ENCODE measurements at places on chromosomes 7 and 10.

- DNase-seq: no peak
These were observed 223.2 kb downstream of the MAD1L1 start for GRCh38 chr7:2009541-2010001.

DNA sequence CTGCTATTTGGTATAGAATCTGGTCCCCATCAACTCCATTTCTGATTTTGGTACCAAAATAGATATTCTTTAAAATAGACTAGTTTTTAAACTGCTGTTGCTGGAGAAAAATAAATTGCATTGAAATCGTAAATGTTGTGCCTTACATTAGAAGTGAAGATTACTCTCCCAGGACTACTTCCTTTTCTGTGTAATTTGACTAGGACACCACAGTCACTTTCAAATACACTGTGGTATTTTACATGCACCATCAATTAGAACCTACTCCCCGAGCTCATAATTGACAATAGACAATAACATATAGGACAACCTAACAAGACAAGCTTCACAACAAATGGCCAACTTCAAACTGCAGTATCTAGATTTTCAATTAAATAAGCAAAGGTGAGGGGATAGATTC, 211.5 kb downstream of the DGKB start:
- DNase-seq: no peak

GRCh38 chr7:91915401-91916050, 25.1 kb upstream of the AKAP9 start:
- no peak for DNase-seq

- no peak for DNase-seq
These were observed 546.2 kb downstream of the SORCS3 start for GRCh38 chr10:105187243-105187642.

GRCh38 chr10:117594722-117595121, 52.2 kb downstream of the EMX2 start:
- DNase-seq: no peak

- DNase-seq: no peak
These were observed at the start of gene LAMB4 for GRCh38 chr7:108130261-108130660. Gene LAMB4, minus strand, starts transcription at chr7:108130361. Its CDS starts 7,197 bp downstream, at chr7:108123164.

GRCh38 chr7:47622946-47623640, 41.2 kb upstream of the TNS3 start:
- DNase-seq: peak; percentile 70

DNA sequence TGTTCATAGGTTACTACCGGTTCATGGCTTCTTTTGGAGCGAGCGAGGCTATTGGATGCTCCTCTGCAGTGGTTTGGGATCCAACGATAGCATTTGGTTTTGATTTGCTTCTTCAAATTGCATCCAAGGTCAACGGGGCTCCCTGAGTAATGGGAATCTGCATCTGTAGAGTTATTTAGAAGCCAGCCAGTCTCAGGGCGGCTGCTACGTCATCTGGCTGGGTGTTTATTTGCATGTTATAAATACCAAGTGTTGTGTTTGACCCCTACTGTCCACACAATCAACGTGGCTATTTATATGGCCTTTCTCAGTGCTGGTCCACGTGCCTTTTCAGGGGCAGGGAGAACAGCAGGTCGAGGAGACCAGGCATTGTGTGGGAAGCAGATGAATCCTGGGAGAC, 137.7 kb downstream of the PRPF18 start:
- DNase-seq: no peak

- no peak for DNase-seq
These were observed 74.5 kb downstream of the C1GALT1 start for GRCh38 chr7:7256731-7257274.

DNA sequence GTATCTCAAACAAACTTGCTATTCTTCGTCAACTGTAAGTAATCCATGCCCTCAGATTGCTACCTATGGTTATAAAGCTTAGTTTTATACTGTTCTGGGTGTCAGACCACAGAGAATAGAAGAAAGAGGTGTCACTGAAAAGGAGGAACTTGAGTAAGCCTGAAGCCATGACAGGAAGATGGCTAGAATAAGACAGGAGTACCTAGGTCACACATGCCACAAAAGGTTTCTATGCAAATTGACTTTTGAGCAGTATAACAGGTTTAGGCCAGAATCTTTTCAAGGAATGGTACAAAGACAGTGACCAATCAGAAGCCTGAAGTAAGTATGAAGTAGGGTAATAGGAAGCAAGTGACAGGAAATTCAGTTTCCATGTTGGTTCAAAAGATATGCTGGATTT, 23.5 kb downstream of the FBXW4 start:
- DNase-seq: no peak

GRCh38 chr10:133401500-133401899, 7.5 kb downstream of the MTG1 start:
- DNase-seq: no peak

- no peak for DNase-seq
These were observed 123.6 kb downstream of the TCF7L2 start for GRCh38 chr10:113073549-113074189.

DNA sequence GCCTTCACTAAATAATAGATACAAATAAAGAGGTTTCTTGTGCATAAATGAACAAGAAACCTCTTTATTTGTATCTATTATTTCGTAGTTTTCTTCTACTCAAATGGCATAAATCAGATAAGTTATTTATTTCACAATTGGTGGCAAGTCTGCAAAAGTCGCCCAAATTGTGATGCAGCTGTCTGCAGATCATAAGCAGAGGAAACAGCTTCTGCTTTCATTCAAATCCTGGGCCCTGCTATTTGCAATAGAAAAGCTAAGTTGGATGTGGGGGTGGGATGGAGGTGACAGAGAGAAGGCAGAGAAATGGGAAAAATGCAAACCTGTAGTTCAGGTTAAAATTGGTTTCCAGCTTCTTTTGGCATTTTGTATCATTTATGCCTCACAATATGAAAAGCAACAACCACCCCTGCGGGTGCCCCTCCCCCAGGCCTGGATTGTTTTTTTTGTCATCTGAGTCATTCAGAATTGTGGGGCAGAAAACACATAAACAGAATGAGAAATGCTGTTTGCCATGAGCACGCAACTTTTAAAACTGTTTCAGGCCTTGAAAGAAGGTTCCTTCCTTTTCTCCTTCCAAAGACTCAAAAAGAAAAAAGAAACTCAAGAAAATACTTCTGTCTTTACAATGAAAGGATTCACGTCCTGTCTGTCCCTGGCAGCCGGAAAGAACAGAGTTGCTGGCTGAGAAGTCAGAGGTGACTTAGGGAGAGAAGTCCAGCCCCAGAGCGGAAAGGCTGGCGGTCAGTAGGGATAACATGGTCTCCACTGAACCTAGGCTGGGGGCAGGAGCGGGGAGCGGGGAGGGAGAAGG, 132.9 kb downstream of the BAMBI start:
- no peak for DNase-seq

DNA sequence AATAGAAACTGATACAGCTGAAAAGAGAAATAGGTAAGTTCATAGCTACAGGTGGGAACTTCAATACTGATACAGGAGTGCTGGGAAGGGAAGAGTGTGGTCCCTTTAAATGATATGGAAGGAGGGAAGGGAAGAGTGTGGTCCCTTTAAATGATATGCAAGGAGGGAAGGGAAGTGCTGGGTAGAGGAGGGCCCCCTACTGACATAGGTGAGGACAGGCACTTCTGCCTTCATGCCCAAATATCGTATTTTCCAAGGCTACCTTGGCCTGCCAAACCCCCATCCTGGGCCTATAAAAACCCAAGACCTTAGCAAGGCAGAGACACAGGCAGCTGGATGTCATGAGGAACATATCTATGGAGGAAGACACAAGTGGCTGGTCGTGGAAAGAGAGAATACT, 92.3 kb downstream of the MAGI2 start:
- DNase-seq: no peak

DNA sequence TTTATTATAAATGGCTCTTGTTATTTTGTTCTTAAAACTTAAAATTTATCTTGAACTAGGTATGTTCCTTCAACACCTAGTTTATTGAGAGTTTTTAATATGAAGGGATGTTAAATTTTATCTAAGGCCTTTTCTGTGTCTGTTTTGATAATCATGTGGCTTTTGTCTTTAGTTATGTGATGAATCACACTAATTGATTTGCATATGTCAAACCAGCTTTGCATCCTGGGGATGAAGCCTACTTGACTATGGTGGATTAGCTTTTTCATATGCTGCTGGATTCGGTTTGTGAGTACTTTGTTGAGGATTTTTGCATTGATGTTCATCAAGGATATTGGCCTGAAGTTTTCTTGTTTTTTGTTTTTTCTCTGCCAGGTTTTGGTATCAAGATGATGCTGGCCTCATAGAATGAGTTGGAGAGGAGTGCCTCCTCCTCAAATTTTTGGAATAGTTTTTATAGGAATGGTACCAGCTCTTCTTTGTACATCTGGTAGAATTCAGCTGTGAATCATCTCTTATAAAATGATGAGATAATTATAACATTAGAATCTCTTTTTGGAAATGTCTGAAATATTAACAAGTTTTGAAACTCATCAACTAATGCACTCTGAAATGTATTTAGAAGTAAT, 78.7 kb upstream of the AGR3 start:
- DNase-seq: no peak

DNA sequence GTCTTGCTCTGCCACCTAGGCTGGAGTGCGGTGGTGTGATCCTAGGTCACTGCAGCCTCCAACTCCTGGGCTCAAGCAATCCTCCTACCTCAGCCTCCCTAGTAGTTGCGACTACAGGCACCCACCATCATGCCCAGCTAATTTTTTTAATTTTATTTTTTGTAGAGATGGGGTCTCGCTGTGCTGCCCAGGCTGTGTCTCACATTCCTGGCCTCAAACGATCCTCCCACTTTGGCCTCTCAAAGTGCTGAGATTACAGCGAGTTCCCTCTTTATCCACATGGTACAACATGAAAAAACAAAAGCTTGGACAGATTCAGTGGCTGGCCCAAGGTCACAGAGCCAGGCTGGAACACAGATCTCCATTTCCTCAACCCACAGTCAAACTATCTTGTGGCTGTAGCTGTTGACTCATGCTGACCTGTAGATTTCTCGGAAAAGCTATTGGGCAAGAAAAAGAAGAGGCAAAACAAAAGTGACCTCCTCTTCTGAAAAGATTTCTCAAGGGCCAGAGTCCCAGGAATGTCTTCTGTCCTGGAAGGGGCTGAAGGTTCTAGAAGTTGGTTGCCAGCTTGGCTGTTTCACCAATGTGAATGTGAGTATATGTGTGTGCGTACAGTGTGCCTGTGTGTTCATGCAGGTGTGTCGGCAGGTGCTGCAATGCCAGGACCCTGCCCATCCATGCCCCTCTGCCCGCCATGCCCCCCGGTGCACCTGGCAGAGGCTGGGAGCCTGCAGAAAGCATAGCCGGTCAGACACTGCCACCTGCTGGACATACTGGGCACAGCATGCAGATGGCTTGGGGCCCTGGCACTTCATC, 28.4 kb downstream of the TMEM130 start:
- DNase-seq: peak; percentile 29

GRCh38 chr7:106187613-106188350, 75.7 kb upstream of the SYPL1 start:
- no peak for DNase-seq

DNA sequence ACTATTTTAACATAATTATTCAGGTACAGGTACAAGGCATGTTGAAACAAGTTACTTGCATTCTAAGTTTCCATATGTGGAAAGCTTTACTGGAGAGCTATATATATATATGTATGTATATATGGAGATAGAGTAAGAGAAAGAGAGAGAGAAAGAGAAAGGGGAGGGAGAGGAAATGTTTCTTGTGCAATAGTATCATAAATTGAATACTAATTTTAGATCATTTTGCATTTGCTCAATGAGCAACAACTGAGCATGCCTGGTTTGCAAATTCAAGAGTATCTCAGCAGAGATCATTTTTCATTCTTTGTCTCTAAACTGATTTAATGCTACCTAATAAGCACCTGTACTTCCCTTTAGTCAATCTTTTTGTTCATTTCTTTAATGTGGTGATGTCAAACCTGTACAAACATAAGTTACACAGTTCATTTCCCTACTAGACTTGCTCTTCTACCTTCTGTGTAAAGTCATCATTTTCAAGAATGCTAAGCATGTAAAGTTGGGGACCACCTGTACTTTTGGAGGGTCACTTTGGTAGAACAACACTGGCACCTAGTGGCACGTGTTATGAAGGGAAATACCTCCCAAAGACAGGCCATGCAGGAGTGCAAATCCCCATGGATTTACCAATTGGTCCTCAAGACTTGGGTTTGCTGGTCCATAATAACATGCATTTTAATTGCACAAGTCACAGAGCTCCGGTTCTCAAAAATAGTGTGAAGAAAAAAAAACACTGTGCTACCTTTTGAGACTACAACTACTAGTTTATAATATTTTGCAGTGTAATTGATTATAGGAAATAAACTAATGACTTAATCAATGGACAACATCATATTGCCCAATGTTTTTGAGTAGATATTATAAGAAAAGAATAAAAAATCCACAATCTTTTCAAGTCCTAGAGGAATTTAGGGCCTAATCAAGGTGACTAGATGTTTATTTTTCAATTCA, 431.2 kb upstream of the IGFBP3 start:
- DNase-seq: peak; percentile 30

DNA sequence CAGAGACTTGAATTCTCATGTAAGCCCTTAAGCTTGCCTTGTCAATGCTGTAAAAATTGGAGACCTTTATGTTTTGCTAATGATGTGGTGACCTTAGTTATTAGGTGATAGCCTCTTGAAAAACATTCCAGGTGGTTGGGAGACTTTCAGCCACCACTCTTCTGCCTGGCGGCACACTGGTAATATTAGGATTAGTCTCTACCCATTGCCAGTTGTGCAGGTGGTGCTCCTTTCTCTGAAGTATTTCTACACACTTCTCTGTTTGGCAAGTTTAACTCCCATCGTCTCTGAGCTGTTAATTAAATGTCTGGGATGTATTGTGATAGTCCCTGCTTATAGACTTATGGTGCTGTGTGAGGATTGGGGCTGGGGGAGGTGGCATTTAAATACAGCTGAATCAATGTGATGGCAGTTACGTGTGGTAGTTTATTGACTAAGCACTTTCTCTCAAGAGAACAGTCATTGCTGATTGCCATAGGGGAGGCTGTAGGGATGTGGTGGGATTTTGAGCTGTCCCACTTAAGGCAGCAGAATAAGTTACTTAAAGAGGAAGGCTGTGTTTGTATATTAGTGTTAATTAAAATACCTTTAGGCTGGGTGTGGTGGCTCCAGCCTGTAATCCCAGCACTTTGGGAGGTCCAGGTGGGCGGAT, 61.7 kb downstream of the DAGLB start:
- DNase-seq: no peak
